ENCODE measurements at places on chromosomes 16 and 17.

DNA sequence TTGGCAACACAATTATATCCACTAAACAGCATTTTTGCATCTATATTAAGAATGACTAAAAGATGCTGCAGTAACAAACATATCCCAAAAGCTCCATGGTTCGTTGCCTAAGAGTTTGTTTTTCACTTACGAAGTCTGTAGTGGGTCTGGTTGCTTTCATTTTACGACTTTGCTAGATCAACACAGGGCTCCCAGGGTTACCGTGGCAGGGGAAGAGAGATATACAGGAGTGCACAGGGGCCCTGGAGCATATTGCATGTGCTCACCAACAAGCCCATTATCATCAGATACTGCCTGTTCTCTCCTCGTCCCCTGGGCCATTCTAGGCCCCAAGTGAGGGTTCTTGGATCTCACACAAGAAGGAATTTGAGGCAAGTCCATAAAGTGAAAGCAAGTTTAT is 3.1 kb upstream of the MMP2 start:
- no peak for DNase-seq

- no peak for DNase-seq
These were observed 112.1 kb upstream of the FOXF1 start for GRCh38 chr16:86398201-86398600.

DNA sequence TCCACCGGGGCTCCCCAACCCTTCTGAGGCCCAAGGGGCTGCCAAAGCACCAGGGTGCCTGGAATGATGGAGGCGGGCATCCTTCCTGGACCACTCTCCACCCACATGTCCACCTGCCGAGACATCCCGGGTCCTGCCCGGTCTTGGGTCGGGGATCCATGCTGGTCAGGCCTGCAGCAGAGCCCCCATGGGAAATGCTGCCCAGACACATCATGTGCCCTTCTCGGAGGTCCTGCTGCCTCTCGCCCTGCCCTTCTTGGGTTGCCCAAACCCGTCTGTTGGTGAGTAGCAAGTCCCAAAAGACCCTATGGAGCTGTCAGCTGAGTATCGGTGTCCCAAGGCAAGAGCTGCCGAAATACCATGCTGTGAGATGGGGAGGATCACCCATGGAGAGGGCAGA is 14.8 kb upstream of the GAA start:
- DNase-seq: no peak

DNA sequence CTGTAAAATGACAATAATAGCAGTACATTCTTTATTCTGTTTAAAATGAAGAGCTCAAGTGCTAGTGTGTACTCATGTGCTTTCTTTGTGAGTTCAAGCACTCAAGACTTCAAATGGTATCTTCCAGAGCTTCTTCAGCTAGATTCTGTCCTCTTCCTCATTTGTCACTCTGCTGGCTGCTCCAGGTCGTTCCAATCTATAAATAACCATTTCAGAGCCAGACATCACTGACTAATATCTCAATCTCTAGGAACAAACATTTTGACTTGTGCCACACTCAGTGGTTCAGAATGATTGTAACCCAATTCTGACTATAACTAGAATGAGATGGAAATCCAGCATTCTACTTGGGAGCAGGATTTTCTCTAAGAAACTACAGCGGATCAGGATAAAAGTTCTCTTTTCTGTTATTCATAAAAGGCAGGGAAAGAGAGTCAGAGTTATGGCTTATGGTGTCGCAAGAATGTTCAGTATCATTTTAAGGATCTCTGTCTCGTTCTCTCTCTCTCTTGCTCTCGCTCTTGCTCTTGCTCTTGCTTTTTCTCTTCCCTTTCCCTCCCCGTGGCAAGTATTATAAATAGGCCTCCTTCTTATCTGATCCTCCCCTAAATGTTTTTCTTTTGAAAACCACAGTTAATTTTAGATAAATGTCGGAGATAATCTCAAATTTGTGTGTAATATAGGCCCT is 116.3 kb upstream of the MAF start:
- peak; percentile 11 for DNase-seq

- DNase-seq: no peak
These were observed 1.1 kb downstream of the ANKFY1 start for GRCh38 chr17:4262703-4263102.

DNA sequence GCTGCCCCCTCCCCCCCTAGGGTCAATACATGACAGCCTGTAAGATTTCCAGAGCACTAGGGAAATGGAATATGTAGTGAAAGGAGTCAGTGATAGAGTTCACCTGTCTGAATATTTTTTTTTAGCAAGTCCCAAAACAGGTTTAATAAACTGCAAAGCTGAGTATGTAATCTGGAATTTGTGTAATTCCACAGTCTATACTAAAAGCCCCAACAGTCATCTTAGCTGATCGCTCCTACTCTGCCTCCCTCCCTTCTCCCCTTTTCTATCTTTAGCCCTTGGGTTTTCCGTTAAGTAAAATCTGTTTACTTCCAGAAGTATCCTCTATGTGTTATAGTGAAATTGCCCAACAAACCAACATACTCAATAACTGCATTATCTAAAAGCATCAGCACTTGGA is 3.5 kb downstream of the CDH13 start:
- DNase-seq: no peak

GRCh38 chr17:46108120-46108519 is 85.1 kb downstream of the KANSL1 start:
- DNase-seq: no peak

DNA sequence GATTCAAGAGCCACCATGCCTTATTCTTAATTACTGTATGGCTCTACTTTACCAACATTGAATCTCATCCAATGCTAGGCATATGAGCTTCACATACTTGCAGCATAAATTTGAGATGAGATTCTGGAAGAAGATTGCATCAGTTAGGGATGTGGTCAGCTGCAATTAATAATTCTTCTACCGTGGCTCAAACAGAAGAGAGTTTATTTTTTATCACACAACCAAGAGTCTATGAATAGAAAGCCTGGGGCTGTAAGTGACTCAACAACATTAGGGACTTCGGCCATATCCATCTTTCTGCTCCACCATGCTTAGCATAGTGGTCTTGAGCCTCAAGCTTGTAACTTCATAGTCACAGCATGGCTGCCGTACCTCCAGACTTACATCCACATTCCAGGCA is 179.4 kb upstream of the IRX6 start:
- no peak for DNase-seq

DNA sequence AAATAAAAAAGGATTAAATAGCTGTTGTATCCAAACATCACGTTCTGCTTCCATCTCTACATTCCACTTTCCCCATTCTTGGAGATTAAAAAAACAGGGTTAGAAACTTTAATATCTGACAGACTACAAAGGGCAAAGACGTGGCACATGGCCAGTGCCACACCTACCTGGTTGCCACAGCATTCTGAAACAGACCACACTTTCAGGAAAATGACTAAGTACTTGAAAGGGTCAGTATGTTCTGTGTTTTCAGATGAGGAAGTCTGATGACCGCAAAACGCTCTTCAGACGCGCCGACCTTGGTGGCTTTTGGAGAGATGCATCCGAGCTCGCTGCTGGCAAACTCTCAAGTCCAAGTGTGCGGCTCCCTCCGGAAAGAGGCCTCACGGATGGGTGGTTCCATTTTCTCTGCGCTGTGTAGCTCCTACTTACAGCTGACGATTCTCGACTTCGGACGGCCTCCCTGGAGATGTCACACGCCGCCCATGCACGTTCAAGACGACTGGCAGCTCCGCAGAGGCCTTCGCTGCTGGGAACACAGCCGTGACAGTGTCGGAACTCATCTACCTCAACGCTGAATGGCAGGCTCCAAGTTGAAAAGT is 15.5 kb downstream of the MAP1LC3B start:
- peak; percentile 22 for DNase-seq

GRCh38 chr16:27475561-27475960 is 73.6 kb downstream of the IL21R start:
- no peak for DNase-seq
